ENCODE measurements at places on chromosomes 5 and 9. TPM values are rescaled to one million over a fixed set of nuclear protein-coding genes. Genes with fewer than 3 reads are reported as not detected.

FREM1 gene
- total RNA-seq = not detected

NR4A3 gene
- total RNA-seq = under 0.01 TPM

MED7 gene
- 10.3 TPM for total RNA-seq

C6 gene
- total RNA-seq = not detected

RHOBTB3 gene
- 52.3 TPM for total RNA-seq

NRARP gene
- 64.3 TPM for total RNA-seq

CDHR2 gene
- not detected for total RNA-seq

UBE2QL1 gene
- total RNA-seq = not detected

G3BP1 gene
- 212 TPM for total RNA-seq

PCDHGB7 gene
- 15.7 TPM for total RNA-seq

LCN15 gene
- not detected for total RNA-seq

TMEFF1 gene
- total RNA-seq = 10.7 TPM

IFNA13 gene
- total RNA-seq = not detected

SEMA4D gene
- total RNA-seq = 6.9 TPM

SPATA31C1 gene
- total RNA-seq = not detected

RECK gene
- total RNA-seq = 14.1 TPM

C9orf72 gene
- total RNA-seq = 8.2 TPM

SPACA9 gene
- 2.6 TPM for total RNA-seq

Measured in vein endothelial cell (primary cell).